ENCODE measurements at places on chromosomes 1 and 21. TPM values are rescaled to one million over a fixed set of nuclear protein-coding genes. Genes with fewer than 3 reads are reported as not detected.
A peak's percentile ranks its signal among the peaks of the same experiment; 100 is the strongest.

Gene AIM2
- 0.30 TPM for total RNA-seq

DNA sequence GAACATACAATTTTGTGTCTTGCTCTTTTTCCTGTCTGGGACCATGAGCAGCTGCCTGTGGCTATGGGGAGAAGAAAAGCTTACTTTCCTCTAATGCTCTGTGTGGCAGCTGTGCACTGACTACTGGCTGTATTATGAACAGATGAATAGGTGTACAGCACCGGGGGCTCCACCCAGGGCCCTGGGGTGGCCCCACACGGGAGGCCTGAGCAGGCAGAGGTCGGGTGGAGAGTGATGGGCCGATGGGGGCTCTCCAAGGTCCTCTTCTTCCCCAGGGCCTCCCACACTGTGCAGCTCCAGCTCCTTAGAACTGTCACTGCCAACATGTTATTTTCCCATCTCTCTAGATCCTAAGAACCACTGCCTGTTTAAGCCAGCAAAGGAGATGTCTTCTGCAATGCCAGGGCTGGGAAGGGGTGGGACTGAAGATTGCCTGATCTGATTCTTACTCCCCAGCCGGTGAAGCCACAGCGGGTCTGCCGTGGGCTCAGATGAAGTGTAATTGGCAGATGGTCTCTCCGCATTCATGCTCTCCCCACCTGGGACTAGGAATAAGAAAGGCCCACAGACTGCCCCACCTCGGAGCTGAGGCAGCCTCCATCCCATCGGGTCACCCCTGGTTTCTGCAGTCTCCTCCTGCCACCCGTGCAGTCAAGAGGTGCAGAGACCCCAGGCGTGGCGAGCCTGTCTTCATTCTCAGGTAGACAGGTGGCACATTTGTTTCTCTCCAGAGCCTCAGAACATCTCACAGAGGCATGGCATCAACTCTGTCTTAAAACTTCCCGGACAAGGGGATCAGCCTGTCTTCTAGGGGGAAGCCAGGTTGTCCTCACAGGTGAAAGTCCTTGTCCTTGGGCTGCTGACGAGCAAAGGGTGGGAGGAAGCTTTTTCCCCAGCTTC lies 186.5 kb upstream of the GALNT2 start:
- no peak for DNase-seq

GRCh38 chr1:115210302-115210711 lies 121.0 kb upstream of the TSPAN2 start:
- no peak for DNase-seq

Gene TBX19
- 1.2 TPM for total RNA-seq

DNA sequence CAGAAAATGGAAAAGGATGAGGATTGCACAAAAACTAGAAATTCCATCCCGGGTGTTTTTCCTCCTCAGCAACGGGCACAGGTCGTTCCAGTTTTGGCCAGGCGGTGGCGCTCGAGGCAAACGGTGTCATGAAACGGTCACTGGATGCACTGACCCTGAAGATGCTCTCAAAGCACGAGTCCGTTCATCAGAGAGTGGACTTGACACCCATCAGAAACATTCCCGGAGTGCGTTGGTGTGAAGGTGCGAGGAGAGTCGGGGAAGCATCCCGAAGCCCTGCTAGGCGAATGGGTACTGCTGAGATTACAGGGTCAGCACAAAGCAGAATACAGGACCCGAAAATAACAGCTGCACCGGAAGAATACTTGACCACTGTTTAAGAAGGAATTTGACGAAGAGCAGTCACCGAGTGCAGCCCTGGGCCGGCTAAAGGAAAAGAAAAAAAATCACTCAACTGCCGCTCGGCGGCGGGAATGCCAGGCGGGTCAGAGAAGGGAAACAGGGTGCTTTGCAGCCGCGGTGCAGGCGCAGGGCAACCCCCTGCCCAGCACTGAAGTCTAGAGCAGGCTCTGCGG lies 71.7 kb upstream of the ETS2 start:
- peak; percentile 91 for DNase-seq

- no peak for DNase-seq
These were observed 6.7 kb downstream of the SLC19A1 start for GRCh38 chr21:45535341-45536081.

DNA sequence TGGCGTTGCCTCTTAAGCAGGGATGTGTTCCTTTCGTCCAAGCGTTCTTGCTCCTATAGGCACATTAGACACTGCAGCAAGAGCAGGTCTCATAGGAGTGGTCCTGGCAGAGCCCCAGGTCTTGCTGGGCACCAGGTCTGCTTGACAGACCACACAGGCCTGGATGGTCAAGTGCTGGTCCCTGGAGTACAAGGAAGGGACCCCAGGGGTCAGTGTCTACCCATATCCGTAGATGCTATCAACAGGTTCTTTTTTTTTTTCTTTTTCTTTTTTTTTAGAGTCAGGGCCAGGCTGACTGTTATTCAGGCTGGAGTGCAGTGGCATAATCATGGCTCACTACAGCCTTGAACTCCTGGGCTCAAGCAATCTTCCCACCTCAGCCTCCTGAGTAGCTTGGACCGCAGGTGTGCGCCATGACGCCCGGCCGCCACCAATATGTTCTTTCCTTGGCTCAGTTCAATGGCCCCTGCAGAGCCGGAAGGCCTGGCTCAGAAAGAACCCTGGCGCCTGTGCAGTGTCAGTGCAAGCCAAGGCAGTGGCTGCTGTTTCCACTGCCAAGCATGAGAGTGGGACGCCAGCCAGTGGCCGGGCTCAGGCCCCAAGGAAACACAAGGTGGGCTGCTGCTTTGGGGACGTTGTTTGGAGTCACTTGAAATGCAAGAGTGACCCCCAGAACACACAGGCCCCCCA lies 10.0 kb upstream of the TNFRSF8 start:
- no peak for DNase-seq

GRCh38 chr1:61812916-61813315 lies 70.6 kb downstream of the PATJ start:
- no peak for DNase-seq

GRCh38 chr1:114131526-114132220 lies 22.0 kb downstream of the SYT6 start:
- no peak for DNase-seq

- no peak for DNase-seq
These were observed 25.0 kb downstream of the LAMB3 start for GRCh38 chr1:209627027-209627731.

Gene UBE2U
- not detected for total RNA-seq

DNA sequence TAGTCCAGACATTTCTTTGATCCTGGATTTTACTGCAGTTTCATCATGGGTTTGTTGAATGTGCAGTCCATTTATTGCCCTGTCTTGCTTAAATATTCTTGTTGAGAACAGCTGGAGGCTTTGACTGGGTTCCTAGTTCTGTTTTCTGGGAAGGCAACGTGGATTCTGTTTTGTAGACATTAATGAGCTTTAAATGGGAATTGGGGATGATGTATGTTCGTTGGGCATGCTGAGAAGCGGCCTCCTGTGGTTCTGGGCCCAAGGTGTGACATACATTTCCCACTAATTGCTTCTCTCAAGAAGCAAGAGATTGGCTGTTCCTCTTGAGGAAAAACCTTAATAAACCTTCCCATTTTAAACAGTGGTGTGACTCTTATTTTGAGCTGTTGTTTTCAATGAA lies 22.9 kb downstream of the INKA2 start:
- no peak for DNase-seq

DNA sequence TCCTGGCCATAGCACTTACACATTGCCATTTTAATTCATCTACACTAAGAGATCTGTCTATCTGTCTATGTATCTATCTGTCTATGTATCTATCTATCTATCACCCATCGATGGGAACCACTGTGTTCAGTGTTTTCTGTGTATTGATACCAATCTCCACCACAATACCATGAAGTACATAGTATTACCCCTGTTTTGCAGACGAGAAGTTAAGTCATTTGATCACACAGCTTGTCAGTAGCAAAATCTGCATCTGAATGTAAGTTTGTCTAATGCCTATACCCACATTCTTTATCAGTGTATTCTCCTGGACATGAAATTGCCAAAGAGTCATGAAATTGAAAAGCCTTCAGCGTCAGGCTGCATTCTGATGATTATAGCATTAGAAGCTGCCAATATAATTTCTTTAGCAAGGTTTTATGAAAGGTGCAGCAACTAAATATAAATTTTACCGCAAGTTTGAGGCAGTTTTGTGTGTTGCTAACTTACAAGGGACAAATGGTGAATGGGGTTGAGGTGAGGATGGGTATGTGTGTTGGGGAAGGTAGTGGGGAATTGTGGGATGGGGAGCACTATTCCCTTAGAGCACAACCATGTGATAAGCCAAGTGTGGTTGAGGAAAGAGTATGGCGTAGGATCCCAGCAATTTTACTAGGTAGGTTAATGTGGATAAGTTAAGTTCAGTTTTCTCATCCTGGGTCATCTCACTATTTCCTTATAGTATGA lies 24.2 kb downstream of the SLAMF1 start:
- no peak for DNase-seq

- peak; percentile 48 for DNase-seq
These were observed 14.8 kb upstream of the PIGM start for GRCh38 chr1:160046494-160047110.

Gene NEXN
- 5.1 TPM for total RNA-seq

DNA sequence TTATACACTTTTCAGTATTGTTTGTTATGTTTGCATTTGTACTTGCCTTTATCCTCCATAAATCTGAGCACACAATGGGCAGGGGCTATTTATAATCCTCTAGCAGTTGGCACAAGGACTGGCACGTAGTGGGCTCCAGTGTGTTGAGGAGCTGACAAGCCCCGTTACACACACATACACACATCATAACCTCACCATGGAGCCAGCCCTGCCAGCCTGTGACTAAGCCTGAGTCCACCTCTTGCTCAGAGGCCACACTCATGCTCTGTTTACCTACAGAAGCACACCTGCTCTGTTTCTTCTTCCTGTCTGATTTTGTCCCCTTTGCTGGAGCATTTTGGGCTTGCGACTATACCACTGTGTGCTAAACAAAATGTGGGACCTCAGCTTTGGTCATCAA lies 64.5 kb upstream of the SPATA6 start:
- no peak for DNase-seq

DNA sequence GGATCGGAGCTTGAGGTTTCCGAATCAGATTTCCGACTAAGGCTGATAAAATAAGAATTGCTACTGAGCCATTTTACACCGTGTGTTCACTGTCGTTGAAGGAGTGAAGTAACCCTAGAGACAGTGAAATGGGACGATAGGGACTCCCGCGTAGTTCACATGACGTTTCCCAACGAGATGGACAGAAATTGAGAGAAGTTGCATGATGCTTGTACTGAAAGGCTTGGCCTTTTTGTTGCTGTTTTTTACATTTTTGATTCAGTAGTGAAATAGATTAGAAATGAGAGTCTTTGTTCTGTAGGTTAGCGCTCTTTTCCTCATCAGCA lies 1.2 kb downstream of the KHDRBS1 start:
- DNase-seq, result no peak

Gene AKR7A3
- 1.2 TPM for total RNA-seq

Gene SPRR1A
- not detected for total RNA-seq

DNA sequence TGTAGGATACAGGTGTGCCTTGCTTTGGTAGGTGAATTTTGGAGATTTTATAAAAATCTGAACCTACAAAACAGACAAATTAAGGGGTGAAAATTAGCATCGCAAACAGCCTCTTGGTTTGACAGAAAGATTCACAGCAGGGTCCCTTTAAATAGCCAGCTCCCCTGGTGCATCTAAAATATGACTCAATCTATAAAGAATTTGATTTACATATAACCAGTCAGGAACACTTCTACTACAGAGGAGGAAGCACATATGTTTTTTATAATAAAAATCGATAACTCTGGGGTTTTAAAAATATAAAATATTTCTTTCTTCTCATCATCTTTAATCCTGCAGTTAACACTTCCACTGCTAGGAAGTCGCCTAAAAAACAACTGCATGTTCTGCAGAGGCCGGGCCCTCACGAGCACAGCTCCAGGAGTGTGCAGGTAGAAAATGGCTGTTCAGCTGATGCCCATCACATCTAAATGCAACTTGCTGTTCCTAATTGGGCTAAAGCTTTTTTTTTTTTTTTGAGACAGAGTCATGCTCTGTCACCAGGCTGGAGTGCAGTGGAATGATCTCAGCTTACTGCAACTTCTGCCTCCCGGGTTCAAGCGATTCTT lies 203.4 kb downstream of the HS2ST1 start:
- no peak for DNase-seq

Gene RGS8
- total RNA-seq, result not detected

DNA sequence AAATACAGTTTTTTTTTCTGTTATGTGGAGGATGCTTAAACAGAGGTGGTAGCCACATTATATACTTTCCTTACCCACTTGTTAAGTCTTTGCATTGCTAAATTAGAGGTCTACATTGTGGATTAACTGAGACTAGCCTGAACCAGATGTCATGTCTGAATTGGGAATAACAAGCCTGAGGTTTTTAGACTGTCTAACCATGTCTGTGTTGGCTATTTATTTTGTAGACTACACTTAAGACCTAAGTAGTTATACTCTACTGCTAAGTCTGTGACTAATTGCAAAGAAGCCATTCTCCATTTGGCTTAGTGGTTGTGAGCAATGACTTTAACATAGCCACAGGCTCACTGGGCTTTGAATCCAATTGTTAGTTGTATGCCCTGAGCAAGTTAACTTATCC lies 45.4 kb downstream of the CDC14A start:
- DNase-seq, result no peak

Gene ALX3
- 1.6 TPM for total RNA-seq

DNA sequence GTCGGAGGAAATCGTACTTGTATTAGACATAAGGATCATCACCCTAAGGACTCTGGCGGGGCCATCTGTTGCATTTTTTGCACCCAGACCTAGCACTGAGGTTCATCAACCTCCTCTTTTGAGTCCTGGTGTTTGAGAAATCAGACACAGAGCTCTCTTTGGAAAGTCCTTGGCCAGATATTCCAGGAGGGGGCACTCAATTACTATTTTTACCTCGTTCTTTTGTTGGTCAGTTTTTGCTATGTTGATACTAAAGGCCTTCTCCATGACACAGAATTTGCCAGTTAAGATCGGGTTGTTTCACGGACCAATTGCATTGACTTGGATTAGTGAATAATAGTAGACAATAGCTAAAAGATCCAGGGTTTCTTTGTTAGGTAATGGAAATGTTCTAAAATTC lies 711.2 kb downstream of the KCNT2 start:
- no peak for DNase-seq

DNA sequence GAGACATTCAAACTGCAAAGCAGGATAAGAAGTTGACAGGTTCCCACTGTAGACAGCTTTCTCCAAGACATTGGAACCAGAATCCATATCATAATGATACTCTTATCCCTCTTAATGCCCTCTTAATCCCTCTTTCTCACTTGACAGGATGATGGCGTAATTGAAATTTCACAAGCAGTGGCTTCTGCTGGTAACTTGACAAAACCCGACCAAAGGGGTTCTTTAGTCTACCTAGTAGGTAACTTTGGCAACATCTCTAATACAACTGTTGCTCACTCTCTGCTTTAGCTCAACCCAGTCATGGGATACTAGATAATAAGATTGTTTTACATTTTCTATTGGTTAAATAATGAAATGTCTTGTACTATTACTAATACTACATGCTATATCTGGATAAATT lies 34.7 kb downstream of the S100A10 start:
- DNase-seq, result no peak

DNA sequence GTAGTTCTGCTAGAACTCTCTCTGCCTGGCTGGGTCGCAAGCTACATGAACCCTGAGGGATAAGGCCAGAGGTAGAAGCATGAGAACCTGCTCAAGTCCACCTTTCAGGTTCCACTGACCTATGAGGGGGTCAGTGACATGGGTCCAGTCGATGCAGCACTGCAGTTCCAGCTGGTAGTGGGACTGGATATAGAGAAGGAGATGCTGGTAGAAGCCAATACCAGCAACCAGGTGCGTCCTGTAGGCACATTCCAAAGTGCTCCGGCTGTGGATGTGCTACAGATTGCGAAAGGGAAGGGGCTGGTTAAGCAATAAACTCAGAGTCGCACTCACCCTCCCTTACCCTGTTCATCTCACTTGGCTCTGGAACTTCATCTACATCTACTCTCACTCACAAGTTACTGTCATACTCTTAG lies 5.7 kb downstream of the SMG5 start:
- peak; percentile 34 for DNase-seq

Data from hepatocyte (in vitro differentiated cells).